Spinal cord (tissue), 10 donors: ENCODE measurements at places on chromosomes 3 and 15. TPM values are rescaled to one million over a fixed set of nuclear protein-coding genes. Genes with fewer than 3 reads are reported as not detected.

The CACNA2D2 gene
- 49.6 TPM for polyA plus RNA-seq

The HTR3E gene
- not detected for polyA plus RNA-seq

The HYKK gene
- polyA plus RNA-seq: 2.5 TPM

The CYP8B1 gene
- polyA plus RNA-seq: 0.08 TPM

The CD200R1 gene
- 0.35 TPM for polyA plus RNA-seq

The KLHL24 gene
- polyA plus RNA-seq: 26.2 TPM

The ZBTB20 gene
- 5.2 TPM for polyA plus RNA-seq

The WDR49 gene
- polyA plus RNA-seq: 4.4 TPM

The SENP8 gene
- 6.7 TPM for polyA plus RNA-seq

The TMEM212 gene
- polyA plus RNA-seq: 0.57 TPM

The SNX4 gene
- 49.0 TPM for polyA plus RNA-seq

The DPPA2 gene
- not detected for polyA plus RNA-seq

The SHC4 gene
- polyA plus RNA-seq: 10.5 TPM

The CFAP100 gene
- 14.6 TPM for polyA plus RNA-seq

The PAQR5 gene
- polyA plus RNA-seq: 4.3 TPM

The UQCC5 gene
- polyA plus RNA-seq: 21.7 TPM

The EHD4 gene
- 6.8 TPM for polyA plus RNA-seq

The NOX5 gene
- polyA plus RNA-seq: 0.81 TPM

The PDHB gene
- polyA plus RNA-seq: 110 TPM

The GOLGA6A gene
- polyA plus RNA-seq: not detected

The CTXN2 gene
- 1.1 TPM for polyA plus RNA-seq

The COL6A5 gene
- polyA plus RNA-seq: 0.05 TPM

The GOLGA8J gene
- 0.90 TPM for polyA plus RNA-seq

The SPG21 gene
- 58.9 TPM for polyA plus RNA-seq

The CNTN3 gene
- 20.9 TPM for polyA plus RNA-seq

The ADAMTS17 gene
- 10.5 TPM for polyA plus RNA-seq

The SOX14 gene
- polyA plus RNA-seq: 0.92 TPM

The ZIC1 gene
- polyA plus RNA-seq: 207 TPM

The A4GNT gene
- 0.33 TPM for polyA plus RNA-seq

The C3orf85 gene
- polyA plus RNA-seq: 0.21 TPM

The TMC3 gene
- 1.9 TPM for polyA plus RNA-seq

The SLC28A2 gene
- polyA plus RNA-seq: 0.32 TPM

The GABRR3 gene
- not detected for polyA plus RNA-seq

The PRKAR2A gene
- polyA plus RNA-seq: 32.3 TPM

The MESP2 gene
- 0.25 TPM for polyA plus RNA-seq

The WDR72 gene
- polyA plus RNA-seq: 0.57 TPM

The IGSF10 gene
- 3.7 TPM for polyA plus RNA-seq

The FGD5 gene
- polyA plus RNA-seq: 14.3 TPM

The DAZL gene
- polyA plus RNA-seq: 0.08 TPM

The FAM43A gene
- 15.5 TPM for polyA plus RNA-seq

The CFAP20DC gene
- 2.8 TPM for polyA plus RNA-seq

The GHRL gene
- 1.9 TPM for polyA plus RNA-seq

The PLSCR4 gene
- 23.3 TPM for polyA plus RNA-seq

The GTF2E1 gene
- 11.0 TPM for polyA plus RNA-seq

The PLAAT1 gene
- 15.7 TPM for polyA plus RNA-seq

The GPR149 gene
- 1.5 TPM for polyA plus RNA-seq

The MAPKBP1 gene
- polyA plus RNA-seq: 52.6 TPM

The TMEM45A gene
- polyA plus RNA-seq: 20.4 TPM

The ALG1L2 gene
- 2.5 TPM for polyA plus RNA-seq

The ANKUB1 gene
- 0.95 TPM for polyA plus RNA-seq

The CPN2 gene
- not detected for polyA plus RNA-seq

The FBLN2 gene
- 27.9 TPM for polyA plus RNA-seq

The P2RY1 gene
- polyA plus RNA-seq: 28.0 TPM

The TGM5 gene
- polyA plus RNA-seq: not detected

The EPHB1 gene
- 47.6 TPM for polyA plus RNA-seq

The NR1I2 gene
- polyA plus RNA-seq: 0.33 TPM

The SLC24A5 gene
- 1.9 TPM for polyA plus RNA-seq

The RLBP1 gene
- 4.5 TPM for polyA plus RNA-seq

The ST6GAL1 gene
- polyA plus RNA-seq: 44.6 TPM

The AP3B2 gene
- 107 TPM for polyA plus RNA-seq
